ENCODE measurements at places on chromosomes 2 and 18.

DNA sequence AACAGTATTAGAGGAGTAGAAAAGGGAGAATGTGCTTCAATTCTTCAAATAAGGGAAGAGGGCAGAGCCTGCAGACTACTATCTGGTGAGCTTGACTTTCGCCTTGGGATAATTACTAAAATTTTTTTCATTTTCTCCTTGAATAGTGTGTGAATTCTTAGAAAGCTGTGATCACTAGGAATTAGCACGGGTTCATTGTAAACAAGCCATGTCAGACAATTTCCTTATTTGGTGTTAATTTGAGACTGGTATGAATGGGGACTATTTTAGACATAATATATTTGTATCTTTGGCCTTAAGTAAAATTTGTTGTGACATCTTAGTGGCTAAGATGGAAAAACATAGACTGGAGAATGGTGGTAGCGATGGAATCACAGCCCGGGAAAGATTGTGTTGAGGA lies 66.6 kb downstream of the MYO3B start:
- no peak for DNase-seq

DNA sequence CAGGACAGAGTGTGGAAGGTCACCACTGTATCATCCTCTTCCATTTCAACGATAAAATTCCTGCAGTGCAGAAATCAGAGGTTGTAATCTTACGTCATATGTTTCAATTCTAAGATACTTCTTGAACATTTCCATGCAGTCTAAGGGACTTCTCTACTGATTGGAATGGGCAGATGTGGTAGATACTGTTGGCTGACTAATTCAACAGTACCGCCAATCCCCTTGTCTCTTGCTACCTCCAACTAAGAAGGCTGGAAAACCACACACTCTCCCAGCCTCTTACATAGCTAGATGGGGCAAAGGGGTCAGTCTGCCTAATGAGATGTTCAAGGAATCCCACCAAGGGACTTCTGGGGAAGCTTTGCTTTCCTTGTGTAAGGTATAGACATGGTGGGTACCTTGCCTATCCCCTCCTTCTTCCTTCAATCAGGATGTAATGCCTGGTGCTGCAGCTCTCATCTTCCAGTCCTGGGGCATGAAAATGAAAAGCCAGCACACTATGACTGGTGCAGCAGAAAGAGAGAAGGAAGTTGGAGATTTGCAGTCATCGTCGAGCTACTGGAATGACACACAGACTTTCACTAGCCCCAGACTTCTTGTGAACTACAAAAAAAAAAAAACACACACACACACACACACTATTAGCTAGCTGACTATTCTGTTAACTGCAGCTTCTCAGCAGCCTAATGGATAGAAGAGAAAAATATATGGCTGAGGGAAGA lies 84.1 kb downstream of the ALPK2 start:
- no peak for DNase-seq

DNA sequence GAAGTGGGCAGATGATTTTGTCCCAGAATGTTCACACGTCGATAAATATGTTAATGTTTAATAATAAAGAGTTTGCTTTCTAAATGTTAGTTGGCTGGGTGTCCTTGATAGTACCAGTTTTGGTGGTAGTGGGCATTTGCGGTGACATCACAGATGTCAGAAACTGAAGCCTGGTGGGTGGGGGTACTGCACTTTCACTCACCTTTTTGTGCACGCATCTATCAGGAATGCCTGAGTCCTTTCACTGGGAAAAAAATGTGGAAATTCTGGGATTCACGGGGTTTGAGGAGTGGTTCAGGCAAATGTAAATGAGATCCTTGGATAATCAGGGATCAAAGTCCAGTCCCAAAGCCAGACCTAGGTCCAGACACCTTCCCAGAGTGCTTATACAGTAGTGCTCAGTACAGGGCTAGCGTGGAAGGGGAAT lies 3.2 kb downstream of the EPAS1 start:
- DNase-seq: no peak

GRCh38 chr2:191366199-191366598 lies 121.0 kb downstream of the MYO1B start:
- peak; percentile 50 for DNase-seq

- no peak for DNase-seq
These were observed 8.7 kb upstream of the SLC14A1 start for GRCh38 chr18:45715212-45715780.

- no peak for DNase-seq
These were observed 16.4 kb upstream of the CD8A start for GRCh38 chr2:86807133-86807467.

GRCh38 chr18:12085786-12086185 lies 7.9 kb upstream of the ANKRD62 start:
- DNase-seq: no peak

- DNase-seq: no peak
These were observed 2.1 kb downstream of the PCBP1 start for GRCh38 chr2:70089220-70089982.

DNA sequence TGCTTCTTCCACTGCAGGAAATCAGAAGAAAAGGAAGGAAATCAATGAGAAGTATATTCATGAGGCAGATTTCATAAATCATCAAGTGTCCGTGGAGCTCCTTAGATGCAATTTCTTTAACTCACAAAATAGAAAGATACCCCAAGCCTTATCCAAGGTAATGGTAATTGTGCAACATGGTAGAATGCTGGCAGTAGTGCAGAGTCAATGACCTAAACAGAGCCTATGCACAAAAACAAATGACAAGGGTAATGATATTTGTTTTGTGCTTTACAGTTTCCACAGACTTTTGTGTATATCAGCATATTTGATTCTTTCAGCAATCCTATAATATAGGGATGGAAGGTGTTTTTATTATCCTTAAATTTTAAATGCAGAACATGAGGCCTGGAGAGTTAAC lies 102.7 kb downstream of the SETBP1 start:
- DNase-seq: no peak

GRCh38 chr18:9319333-9319732 lies 15.2 kb upstream of the TWSG1 start:
- DNase-seq: no peak

DNA sequence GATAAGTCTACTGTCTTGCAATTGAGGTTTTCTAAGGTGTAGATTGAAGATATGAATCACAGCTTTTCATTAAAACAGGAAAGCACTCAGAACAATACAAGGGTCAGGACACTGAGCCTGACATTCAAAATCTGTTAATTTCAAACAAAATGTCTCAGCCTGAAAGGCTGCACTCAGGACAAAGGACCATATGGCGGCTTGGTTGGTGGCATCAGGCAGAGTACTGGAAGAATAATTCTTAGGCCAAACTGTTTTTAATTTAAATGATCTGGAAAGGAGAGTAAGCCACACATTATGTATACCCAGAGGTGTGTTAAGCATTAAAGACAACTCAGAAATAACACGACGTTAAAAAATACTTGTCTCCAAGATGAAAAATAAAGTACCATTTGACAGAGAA lies 85.9 kb downstream of the SKA1 start:
- no peak for DNase-seq

- DNase-seq: no peak
These were observed 786.4 kb downstream of the RNF144A start for GRCh38 chr2:7703543-7704144.

DNA sequence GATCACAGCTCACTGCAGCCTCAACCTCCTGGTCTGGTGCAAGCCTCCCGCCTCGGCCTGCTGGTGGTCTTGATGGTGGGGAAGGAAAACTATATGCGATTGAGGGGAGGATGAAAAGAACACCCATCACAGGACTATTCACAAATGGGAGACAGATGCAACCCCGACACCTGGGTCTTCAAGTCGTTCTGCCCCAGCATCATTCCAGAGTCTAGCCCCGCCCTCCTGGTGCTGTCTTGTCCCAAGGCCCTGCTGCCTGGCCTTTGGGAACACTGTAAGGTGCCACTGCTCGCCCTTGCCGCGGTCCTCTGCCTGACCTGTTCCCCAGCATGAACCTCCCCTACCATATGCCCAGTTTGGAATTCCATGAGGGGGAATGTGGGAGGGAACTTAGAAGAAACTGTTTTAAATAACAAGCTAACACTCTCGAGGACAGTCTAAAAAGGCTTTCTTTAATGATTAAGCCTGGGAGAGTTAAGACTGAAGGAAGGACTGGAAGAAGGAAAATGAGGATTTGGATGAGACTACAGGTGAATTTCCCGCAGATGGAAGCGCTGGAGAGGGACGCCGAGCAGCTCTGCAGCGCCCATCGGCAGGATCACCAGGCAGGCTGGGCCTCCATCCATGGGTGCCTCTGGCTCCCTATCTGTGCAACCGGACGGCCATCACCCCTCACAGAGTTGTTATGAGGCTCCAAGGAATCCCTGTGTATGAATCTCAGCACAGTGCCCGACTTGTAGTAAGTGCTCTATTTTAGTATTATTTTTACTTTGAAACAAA lies 75.0 kb downstream of the MEX3C start:
- no peak for DNase-seq

DNA sequence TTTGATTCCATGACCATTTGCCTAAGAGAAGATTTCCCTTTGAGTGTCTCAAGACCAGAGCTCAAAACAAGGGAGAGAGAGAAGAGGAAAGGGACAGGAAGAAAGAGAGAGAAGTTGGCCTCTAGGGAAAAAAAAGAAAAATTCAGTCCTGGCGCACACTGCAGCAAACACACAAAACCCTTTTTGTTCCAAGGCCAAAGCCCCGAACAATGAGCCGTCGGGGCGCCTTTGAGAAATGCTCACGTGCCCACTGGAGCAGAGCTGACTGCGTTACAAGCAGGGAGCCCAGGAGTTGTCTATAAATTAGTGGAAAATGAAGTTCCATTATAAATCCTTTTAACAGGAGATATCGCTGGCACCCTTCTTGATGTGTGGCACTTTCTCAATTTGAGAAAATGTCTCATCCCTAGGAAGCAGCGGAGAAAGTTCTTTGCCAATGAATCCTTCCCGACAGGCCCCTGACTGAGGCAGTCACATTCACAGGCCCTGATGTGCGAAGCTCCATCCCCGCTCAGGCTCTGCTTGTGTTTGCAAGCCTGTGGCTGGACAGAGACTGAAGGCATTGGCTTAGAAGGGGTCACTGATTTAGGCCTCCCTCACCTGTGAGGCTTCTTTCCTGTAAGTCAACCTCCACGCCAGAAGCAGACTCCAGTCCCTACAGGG lies 32.1 kb upstream of the NCKAP5 start:
- no peak for DNase-seq

- no peak for DNase-seq
These were observed 111.9 kb downstream of the KCNF1 start for GRCh38 chr2:11023326-11024258.

- peak; percentile 79 for DNase-seq
These were observed 67.7 kb downstream of the MCFD2 start for GRCh38 chr2:46847726-46848412.

- no peak for DNase-seq
These were observed 147.8 kb downstream of the EXOC6B start for GRCh38 chr2:72678024-72678423.

GRCh38 chr2:217948351-217948791 lies 54.4 kb downstream of the TNS1 start:
- DNase-seq: no peak

DNA sequence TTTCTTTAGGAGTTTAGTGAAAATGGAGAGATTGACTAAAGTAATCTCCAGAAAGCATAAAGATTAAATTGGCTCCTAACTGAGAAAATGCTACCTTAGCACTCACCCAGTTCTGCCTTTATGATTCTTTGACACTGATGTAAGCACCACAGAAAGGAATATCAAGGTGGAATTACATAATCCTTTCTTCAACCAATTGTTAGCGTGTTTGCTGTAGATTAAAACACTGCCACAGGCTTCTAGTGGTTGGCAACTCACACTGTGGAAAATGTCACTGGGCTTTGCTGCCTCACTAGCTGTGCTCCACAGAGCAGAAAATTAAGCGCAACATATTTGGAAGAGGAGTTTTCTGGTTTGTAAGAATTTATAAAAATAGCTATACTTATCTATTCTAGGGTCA lies 104.1 kb downstream of the DLGAP1 start:
- DNase-seq: no peak

- peak; percentile 26 for DNase-seq
These were observed 50.4 kb downstream of the CLIP4 start for GRCh38 chr2:29165362-29166241.

- DNase-seq: no peak
These were observed 4.2 kb downstream of the CNGA3 start for GRCh38 chr2:98350411-98350810.

DNA sequence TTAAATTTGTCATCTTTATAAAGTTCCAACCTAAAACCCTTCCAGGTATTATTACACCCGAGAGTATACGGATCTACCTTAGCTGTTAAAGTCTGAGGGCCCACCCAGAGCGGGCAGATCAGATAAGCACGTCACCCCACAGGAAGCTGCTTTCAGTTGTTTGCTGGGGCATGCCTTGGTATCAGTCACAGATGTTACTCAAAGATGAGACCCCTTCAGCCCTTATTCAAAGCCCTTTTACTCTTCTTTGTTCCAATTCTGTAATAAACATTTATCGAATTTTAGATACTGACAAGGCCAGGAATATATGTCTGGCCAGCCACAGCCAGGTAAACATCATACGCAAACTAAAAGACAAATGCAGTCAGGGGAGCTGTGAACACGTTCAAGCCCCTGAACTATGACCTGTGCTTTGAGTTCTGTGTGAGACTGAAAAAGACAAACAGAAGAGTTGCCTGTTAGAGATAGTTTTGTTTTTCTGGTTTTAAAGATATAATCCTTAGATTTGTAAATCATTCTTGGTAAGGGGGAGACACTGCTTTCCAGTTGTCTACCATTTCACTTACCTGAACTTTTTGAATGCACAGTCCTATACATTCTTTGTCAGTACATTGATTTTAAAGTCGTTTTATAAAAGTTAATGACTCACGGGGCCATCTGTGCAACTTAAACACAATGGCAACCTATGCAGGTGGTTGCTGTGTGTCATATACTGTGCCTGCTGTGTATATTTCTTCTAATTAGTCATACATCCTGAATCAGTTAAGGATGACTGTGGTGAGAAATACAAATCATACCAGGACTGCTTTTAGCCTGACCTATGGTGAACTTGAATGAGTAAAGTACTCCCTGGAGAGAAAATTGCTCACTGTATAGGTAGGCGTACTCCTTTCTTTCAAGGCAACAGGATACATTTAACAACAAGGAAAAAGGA lies 100.5 kb upstream of the ITPRID2 start:
- DNase-seq: peak; percentile 91

DNA sequence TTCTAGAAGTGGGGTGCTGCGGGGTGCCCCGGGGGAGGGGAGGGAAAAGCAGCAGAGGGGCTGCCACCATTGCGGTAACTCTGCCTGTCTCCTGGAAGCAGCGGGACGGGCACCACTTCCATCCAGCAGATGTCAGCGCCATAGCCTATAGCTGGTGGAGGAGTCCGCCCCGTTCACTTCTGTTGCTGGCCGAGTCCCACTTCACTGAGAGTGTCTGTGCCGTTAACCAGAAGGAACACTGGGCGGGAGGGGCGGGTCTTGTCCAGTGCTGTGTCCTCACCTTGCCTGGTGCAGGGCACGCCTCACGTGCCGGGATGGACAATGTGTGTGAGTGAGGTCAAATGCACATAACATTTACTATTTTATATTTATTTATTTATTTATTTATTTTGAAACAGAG lies 19.3 kb upstream of the ODC1 start:
- DNase-seq: no peak

Data from fibroblast of skin of left biceps (primary cell).